ENCODE measurements at places on chromosomes 6 and 20.

DNA sequence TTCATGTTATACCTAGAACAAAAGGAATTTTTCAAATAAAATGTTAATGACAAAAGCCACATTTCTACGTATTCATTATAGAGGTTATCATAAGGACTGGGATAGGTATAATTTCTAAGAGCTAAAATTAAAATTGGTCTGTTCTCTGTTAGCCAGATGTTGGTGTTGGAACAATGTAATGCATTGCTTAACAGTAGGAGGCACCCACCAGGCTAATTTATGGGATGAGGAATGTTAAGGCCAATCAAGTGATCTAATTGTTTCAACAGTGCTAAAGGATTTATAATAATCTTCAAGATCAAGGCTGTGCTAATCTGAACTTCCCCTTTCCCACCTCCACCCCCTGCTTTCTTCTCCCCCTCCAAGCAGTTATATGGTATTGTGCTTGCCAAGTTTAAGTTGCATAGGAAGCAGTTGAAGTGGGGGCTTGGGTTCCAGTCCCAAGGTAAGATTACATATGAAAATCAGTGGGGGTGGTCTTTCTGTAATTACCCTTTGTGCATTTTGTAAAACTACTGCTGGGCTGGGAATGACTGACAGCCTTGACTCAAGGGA, 89.2 kb upstream of the BACH2 start:
- no peak for DNase-seq

- DNase-seq, result no peak
Measured at GRCh38 chr6:107743311-107743710, 80.8 kb downstream of the SCML4 start.

- DNase-seq, result no peak
Measured at GRCh38 chr20:23368316-23369071, 6.5 kb downstream of the GZF1 start.

GRCh38 chr6:64347411-64347810, 711.8 kb downstream of the PHF3 start:
- DNase-seq, result no peak

DNA sequence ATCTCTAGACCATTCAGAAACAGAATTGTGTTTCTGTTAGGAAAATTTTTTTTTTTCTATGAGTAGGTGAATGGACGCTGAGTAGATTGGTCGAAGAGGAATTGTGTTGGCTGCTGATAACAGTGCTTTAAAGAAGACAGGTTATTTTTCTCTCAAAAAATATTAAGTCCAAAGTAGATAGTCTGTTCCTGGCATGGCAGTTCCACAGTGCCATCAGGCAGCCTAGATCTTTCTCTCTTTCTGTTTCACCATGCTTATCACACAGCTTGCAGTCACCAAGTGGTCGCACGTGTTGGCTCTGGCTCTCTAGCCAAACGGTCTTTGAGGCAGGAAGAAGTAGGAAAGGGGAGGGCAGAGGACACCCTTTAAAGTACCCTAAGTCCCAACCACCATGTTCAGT, 22.4 kb upstream of the SERINC3 start:
- DNase-seq, result no peak

- no peak for DNase-seq
Measured at GRCh38 chr20:33650753-33651561, 11.2 kb upstream of the C20orf144 start.

GRCh38 chr6:7391151-7391550, 1.5 kb downstream of the RIOK1 start:
- DNase-seq, result no peak

DNA sequence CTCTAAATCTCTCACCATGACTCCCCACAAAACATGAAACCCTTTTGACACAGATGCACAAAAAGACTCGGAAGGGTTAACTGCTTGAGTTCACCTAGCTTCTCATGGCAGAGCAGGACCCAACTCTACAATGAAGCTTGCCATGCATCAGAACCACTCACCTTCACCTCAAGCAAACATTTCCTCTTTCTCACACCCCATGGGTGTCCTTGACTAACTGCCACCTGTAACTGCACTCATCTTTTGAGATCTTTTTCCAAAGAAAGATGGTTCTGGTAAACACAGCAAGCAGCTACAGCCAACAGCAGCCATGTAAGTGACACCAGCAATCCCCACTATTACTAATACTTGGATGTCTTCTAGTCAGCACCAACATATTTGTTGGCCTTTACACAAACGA, 76.5 kb downstream of the EFHC1 start:
- no peak for DNase-seq

DNA sequence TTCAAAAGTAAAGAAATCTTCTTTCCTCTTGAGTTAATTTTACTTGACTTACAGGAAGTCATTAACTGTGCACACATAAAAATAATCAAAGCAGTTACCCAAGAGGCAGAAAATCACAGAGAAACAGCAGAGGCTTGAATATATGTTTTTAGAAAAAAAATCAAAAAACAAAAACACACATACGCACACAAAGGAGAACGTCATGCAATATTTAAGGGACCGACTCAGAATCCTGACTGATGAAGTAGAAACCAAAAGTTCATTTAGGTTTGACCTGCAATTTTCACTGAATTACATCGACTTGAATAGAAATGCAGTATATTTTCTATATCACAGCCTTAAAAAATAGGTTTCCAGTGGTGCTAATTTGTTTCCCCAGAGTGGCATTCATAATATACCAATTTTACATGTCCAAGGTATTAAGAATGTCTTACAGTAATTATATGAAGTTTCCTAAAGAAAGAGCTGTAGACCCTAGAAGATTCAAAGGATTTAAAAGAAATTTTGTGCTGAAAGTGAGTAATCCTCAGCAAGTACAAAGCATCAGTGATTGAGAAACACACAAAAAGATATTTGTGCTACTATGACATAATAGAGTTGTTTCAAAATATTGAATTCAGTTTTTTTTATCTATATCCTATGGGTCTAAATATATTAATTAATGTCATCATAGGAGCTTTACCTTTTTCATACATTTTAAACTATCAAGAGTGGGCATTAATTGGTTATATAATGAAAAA, 358.5 kb upstream of the RUNX2 start:
- no peak for DNase-seq

DNA sequence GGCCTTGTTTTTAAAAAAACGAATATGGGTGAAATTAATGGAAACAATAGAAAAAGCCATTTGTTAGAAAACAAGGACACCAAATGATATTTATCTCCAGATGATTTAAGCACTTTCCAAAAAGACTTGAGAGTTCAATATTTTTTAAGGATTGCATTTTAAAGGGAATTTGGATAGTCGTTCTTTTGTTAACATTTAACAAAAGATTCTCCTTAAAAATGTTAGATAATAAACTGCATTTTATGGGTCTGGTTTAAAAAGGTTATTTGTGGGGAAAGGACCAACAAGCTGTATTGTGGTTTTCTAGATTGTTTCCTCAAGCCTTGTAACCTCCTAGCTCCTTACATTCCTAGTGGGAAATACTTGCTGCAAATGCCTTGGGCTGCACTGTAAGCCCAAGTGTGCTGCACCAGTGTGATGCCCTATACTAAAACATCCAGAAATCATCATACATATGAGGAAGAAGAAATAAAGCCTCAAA, 1.5 kb upstream of the PHIP start:
- DNase-seq, result no peak

GRCh38 chr20:11324990-11325389, 592.7 kb upstream of the BTBD3 start:
- no peak for DNase-seq

DNA sequence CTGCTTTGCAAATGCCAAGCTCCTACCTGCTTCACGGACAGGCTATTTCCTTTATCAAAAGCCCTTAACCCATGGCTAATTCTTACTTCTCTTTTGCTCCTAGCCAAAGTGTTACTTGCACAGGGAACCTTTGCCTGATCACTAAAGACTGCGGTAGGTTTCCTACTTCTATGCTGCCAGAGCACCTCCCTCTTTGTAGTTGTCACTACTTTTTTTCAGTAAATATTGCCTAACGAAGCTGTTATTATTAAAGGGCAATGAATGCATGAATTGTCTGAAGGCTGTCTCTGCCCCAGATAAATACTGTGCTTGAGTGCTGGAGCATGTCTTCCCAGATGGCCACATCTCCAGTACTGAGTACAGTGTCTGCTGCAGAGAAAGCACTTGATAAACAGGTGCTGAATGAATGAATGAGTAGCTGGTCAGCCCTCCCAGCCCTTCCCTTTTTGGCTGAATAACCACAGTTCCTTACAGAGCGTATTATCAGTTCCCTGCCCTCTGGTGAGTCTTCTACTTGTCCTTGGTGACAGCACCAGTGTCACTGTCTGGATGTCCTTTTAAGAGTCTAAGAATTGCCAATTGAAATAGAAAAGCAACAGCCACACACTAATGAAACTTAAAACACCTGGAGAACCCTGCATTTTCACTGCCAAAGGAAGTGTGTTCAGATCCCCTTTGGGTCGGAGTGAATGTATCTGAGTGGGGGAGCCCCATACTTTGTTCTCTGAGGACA, 73.6 kb upstream of the TRAF3IP2 start:
- no peak for DNase-seq

DNA sequence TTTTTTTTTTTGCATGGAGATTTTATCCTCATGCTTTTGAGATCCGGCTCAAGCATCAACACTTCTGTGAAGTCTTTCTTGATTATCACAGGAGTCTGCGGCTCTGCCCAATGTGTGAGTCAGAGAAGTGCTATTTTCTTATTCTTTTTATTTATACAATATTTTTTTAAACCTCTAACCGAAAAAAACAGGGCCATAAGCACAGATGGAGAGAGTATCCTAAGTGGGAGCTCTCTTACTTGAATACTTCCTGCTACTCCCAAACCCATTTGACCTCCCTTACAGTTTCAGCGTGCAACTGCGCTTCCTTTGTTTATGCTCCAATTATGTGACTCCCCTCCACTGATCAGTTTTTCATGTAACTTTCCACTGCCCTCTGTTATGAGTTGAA, 8.7 kb upstream of the ATXN1 start:
- no peak for DNase-seq

DNA sequence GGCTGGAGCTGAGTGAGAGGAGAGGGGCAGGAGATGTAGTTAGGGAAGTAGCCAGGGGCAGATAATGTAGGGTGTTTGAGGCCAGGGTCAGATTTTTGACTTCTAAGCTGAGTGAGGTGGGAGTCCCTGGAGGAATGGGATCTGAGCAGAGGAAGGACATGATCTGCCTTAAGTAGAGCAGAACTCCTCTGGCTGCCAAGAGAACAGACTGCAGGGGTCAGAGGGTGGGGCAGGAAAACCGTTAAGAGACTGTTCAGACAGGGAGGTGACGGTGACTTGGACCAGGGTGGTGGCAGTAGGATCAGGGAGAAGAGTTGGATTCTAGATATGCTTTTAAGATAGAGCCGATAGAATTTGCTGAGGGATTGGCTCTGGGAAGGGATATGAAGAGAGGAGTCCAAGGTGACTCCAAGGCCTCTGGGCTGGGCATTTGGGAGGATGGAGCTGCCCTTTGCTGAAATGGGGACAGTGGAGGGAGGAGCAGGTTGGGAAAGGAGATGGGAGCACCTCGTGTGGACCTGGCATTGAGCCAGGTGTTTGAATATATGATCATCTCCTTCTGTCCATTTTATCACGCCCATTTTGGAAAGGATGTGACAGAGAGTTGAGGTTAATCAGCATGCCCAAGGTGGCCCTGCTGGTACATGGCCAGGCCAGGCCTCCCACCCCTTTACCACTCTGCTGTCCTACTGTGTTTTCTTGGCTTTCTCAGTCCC, 18.8 kb downstream of the EYA2 start:
- no peak for DNase-seq

DNA sequence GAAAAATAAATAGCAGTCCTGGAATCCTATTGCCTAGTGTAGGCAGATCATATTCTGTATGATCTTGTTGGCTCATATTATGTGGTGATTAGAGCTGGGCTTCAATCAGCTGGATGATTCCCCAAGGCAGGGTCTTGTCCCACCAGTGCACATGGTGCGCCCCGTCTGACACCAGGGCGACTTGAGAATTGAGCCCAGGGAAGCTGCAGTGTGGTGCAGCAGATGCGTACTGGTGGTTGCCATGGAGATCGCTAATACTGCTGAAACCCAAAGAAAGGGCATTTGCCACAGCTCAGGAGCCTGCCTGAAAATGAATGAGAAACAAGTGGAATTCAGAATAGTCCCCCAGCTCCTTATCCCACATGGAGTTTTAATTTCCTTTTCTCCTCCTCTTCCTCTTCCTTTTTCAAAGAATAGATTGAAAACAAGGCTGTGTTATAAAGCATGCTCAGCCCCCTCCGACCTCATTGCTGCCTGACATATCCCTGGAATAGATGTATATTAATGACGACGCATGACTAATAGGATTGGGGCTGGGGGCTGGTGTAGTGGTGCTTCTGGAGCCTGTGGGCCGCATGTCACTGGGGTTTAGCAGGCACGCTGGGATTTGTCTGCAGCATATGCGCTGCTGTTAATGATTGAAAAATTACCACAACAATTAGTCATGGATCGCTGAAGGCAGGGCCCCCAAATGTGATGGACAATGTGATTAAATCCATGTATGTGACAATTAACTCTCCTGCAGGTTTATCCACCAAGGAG, 210.5 kb downstream of the FARS2 start:
- no peak for DNase-seq

DNA sequence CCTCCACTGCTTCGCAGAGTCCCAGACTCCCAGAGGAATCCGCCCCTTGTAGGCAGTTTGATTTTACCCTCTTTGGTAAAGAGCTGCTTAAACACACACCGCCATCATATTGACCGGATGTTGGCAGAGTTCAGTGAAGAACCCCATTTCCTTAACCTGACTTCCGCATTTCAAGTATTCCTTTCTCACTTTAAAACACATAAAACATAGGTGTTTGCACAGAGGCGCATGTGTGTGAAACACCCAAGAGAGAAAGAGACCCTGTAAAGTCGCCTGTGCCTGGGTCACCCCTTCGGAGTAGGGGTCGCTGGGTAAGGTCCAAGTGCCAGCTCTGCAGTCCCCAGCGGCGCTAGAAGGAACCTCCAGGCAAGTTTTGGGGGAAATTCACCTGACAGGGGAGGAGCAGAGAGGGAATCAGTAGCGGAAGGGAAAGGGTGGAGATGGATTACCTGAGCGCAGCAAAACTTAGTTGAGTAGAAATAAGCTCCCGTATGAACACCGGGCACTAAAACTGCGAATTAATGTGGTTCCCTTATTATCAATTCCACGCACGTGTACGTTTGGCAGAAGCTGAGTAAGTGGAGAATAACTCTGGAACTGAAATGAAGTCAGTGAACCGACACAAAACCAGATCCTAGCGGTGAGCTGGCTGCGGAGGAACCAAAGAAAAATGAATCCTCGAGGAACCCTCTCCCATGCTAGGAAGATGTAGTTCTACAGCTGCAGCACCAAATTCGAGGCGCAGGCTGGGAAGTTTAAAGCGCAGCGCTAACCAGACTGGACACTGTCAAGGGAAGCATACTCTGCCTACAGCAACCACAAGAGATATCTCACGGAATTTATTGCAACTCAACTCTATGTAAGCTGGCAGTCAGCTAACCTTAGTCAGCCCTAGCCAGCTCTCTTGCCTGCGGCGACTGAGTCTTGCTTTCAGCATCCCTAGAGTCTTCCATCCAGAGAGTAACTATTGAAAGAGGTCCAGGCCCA, 3.5 kb upstream of the HTR1B start:
- no peak for DNase-seq

GRCh38 chr6:36920049-36920448, 34.3 kb downstream of the C6orf89 start:
- no peak for DNase-seq

All from left lobe of liver (tissue), 2 donors.